Adipocyte (in vitro differentiated cells): ENCODE measurements at places on chromosomes 7 and 10.

- no peak for DNase-seq
Measured at GRCh38 chr7:159112136-159113011, 32.3 kb downstream of the VIPR2 start.

DNA sequence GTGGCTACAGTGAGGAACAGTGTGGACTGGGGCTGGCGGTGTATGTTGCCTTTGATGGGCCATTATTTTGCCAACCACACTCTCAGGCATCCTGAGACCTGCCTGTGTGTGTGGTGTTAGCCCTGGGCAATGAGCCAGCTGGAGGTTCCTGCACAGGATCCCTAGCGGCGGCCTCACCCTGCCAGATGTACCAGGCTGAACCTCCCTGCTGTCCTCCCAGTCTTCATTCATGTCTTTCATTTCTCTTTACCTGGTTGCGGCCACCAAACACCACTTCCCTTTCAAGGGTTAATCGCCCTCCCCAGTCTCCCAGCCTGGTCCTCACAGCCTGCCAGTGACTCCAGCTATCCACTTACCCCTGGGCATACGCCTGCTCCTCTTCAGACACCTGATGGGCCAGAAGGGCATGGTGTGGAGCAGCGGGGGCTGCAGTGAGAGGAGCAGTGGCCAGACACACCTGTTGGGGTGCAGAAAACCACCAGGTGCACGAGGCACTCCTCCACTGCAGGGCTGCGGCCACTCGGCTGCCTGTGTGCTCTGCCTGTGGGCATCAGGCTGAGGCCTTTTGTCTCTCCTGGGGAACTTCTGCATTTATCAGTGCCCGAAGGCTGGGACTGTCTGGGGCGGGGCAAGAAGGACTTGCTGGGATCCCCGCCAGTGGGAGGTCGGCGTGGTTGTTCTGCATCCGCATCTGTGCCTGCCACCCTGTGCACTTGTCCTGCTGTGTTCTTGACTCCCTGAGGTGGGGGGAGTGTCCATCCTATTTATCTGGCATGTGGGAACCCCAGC lies 111.6 kb downstream of the ARHGAP22 start:
- no peak for DNase-seq

- peak; percentile 5 for DNase-seq
Measured at GRCh38 chr7:20030915-20031362, 186.2 kb downstream of the MACC1 start.

DNA sequence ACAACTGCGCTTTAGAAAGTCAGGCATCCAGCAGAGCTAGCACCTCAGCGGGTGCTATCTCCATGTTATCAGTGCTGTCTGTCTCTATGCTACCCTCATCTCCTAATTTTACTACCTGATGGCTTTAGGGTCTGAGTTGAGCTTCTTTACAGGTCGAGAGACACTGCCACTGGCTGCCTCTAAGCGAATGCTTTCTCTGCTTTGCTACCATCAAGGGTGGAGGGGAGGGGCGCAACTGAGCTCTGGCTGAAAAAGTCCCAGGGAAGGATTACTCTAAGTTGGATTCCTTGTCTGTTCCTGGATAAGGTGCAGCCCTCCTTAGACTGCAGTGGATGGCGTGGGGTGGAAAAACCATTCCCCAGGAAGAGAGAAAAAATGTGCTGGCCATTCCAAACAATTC lies 105.7 kb downstream of the CDK14 start:
- no peak for DNase-seq
